ENCODE measurements at places on chromosomes 6 and 20. TPM values are rescaled to one million over a fixed set of nuclear protein-coding genes. Genes with fewer than 3 reads are reported as not detected.

PRND gene
- total RNA-seq: 371 TPM

TRDN gene
- 9.1 TPM for total RNA-seq

OPN5 gene
- total RNA-seq: 12.1 TPM

DSN1 gene
- total RNA-seq: 12.8 TPM

PLG gene
- not detected for total RNA-seq

SNX5 gene
- 61.7 TPM for total RNA-seq

FAM83C gene
- total RNA-seq: not detected

EZR gene
- 125 TPM for total RNA-seq

KHDC1L gene
- total RNA-seq: not detected

TFB1M gene
- 25.9 TPM for total RNA-seq
